ENCODE measurements at places on chromosomes 12 and 14. TPM values are rescaled to one million over a fixed set of nuclear protein-coding genes. Genes with fewer than 3 reads are reported as not detected.

DNA sequence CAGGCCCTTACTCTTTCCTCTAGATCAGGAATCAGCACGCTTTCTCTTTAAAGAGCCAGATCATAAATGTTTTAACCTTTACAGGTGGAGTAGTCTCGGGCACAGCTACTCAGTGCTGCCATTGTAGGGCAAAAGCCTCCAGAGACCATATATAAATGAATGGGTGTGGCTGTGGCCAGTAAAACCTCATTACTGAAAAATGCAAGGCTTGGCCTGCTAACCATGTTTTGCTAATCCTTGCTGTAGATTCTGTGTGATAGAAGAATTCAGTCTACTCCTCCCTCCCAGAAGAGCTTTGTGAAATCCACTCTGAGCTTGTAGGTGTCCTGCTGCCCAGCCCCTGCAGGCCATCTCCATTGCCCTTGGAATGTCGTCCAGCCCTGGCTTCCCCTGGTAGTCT lies 58.1 kb downstream of the HSP90AA1 start:
- no peak for DNase-seq

GRCh38 chr14:52399921-52400595 lies 85.9 kb downstream of the PTGER2 start:
- no peak for DNase-seq

- no peak for DNase-seq
Measured at GRCh38 chr14:83172363-83172762, 1638.7 kb upstream of the SEL1L start.

DNA sequence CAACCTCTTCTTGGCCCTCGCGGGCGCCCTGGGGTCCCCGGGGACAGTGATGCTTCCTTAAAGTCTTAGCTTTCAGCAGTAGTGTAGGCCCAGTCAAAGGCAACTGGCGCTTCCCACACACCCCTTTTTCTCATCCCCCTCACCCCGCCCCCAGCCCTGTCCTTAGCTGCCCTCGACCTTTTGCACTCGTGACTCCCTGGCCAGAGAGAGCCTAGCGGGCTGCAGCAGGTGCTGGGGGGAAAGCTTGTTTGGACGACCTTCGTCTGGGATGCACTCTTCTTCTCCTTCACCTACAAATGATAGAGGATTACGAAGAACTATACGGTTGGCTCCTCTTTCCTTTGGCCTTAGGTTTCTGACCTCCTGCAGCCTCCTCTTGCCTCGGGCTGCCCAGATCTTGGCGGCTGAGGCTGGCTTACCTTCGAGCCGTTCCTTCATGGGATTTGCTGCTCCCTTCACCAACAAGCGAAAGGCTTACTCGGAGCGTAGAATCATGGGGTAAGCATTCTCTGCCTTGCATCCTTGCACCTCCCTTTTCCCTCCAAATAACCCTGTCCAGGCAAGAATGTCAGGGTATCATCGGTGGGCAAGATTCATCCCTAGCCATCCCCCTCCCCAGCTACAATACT lies 815 bp downstream of the COQ10A start:
- no peak for DNase-seq

GRCh38 chr14:55747186-55747585 lies 167.2 kb downstream of the KTN1 start:
- DNase-seq: no peak

- DNase-seq: no peak
Measured at GRCh38 chr14:98112194-98112780, 1159.7 kb downstream of the BCL11B start.

DNA sequence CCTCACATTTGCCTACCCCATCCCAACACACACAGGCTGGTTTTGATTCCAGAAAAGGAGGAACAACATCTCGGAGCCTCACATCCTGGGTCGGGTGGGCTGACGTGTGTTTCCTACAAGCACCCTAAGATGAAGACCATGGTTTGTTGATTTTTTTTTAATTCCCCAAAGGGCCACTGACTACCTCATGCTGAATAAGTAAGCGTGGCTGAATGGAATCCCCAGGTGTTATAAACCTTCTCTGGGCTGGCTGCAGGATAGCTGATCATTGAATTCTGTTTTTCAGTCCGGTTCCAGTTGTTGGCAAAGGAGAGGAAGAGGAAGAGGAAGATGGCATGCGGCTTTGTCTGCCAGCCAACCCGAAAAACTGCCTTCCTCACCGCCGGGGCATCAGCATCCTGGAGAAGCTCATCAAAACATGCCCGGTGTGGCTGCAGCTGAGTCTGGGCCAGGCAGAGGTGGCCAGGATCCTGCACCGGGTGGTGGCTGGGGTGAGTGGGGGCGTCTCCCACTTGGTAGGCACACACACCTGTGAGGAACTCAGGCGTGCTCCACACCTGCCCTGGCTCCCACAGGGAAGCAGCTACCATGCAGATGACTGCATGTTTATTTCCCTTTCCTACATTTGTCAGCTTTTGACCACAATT lies 42.0 kb downstream of the RIN3 start:
- DNase-seq: no peak

DNA sequence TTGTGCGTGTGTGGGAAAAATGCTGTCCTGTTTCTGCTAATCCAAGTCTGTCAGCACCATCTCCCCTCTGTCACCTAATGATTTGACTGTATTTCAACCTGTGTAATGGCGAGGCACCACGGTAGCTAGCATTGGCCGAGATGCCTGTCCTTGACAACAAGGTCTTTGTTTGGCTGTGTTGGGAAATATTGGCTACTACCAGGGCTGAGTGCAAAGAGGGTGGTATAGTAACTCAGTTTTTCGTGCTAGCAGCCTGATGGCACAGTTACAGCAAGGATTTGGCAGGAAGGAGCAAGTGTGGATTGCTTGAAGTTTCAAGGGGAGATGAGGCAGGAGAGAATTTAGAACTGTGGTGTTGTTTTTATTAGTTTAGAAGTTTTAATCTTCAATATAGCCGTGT lies 440.3 kb upstream of the RGS6 start:
- DNase-seq: no peak

- peak; percentile 3 for DNase-seq
Measured at GRCh38 chr12:2526371-2526770, 268.4 kb upstream of the FKBP4 start.

DNA sequence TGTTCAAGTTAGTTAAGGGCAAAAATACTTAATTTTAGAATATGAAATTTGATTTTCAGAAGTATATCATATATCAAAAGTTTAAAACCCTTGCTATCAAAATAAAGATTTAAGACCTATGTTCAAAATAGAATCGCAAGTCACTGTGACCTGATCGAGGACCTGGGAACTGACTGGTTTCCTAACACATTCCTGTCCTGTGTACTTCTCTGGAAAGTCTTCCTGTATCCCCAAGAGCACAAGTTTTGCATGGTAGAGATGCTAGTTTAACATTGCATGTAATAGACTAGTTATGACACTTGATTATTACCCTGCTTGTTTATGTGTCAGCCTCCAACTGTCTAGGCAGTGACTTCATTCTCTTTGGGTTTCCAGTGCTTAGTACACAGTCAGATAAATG lies 30.3 kb downstream of the BCAT1 start:
- no peak for DNase-seq

GRCh38 chr12:80432061-80432460 lies 12.0 kb upstream of the PTPRQ start:
- DNase-seq: no peak

GRCh38 chr12:4567073-4567881 lies 5.3 kb downstream of the DYRK4 start:
- peak; percentile 30 for DNase-seq

DNA sequence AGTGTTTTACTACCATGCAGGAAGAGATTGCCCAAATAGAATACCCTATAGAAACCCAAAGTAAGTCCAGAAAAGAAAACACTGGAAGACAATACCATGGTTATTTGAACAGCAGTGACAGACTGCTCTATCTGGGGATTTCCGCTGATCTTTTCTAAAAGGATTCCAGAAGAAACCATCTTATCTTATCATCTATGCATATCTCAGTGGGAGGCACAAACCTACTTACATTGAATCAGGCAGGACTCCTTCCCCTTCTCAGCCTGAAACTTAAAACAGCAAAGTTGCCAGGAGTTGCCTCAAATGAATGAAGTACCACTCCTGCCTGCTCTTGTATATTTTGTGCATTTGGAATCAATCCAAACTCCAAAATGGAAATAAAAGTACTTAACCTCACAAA lies 56.7 kb upstream of the NR2C1 start:
- DNase-seq: no peak

DNA sequence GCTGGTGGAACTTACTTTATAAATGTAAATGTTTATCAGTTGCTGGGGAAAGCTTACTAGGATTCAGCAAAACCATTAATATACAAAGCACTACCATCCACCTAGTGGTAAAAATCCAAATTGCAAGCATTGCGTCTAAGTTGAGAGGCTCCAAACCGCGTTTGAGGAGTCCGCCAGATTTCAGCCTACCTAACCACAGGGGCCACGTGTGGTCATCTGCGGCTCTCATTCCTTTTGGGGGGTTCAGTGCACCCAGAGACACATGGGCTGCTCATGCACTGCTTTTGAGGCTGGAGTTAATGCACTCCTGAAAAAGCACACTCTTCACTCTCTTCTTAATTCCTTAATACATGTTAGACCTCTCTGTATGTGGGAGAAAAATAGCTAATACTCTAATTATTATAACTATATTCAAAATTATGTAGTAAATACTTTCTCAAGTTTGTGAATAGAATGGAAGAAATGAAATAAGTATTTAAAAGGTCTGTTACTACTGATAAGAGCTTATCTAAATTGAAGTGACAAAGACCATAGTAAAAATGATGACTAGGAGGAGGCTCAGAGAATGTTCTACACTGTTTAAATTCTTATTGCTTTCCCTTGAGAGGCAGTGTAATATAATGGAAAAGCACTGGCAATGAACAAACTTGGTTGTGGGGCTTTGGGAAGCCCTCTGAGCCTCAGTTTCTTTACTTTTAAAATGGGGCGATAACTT lies 41.4 kb upstream of the MANSC4 start:
- DNase-seq: peak; percentile 48

GRCh38 chr12:54997929-54998522 lies 13.5 kb upstream of the TESPA1 start:
- DNase-seq: no peak

DNA sequence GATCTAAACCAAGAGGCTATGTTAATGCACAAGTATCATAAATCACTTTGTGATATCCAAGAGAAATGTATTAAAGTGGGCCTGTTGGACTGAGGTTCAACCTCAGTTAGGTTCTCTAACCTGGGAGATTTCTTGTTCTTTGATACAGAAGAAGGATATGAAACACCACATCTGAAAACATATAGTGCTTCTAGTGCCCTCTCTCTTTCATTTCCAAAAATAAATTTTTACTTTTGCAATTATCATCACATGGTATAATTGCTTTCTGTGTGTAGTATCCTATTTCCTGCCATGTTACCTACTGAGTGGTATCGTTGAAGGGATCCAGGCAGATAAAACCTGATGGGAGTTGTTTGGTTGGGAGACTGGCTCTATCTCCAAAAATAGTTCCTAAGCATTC lies 264.9 kb downstream of the CCER1 start:
- DNase-seq: no peak

MAP3K9 gene
- total RNA-seq: 7.9 TPM

ALDH1L2 gene
- total RNA-seq: 13.2 TPM

SIRT4 gene
- total RNA-seq: 0.31 TPM

ZNF385A gene
- 23.5 TPM for total RNA-seq

HOMEZ gene
- total RNA-seq: 15.2 TPM

FAM90A1 gene
- 0.62 TPM for total RNA-seq

ITGA7 gene
- 2.8 TPM for total RNA-seq

SFSWAP gene
- 48.6 TPM for total RNA-seq

Measured in GM12878 (cell line).